Retinal pigment epithelial cell (primary cell): ENCODE measurements at places on chromosomes 11 and 22.

- DNase-seq: no peak
Observed at GRCh38 chr11:130078080-130078479, 8.4 kb downstream of the APLP2 start.

GRCh38 chr11:85810871-85811611 is at the start of gene SYTL2:
Gene SYTL2, minus strand, starts transcription at chr11:85811141. Its CDS starts 53,416 bp downstream, at chr11:85757725.
- DNase-seq: no peak

GRCh38 chr11:78921509-78921908 is 346.8 kb upstream of the NARS2 start:
- no peak for DNase-seq

GRCh38 chr11:118277312-118277711 is 13.2 kb upstream of the MPZL2 start:
- no peak for DNase-seq

DNA sequence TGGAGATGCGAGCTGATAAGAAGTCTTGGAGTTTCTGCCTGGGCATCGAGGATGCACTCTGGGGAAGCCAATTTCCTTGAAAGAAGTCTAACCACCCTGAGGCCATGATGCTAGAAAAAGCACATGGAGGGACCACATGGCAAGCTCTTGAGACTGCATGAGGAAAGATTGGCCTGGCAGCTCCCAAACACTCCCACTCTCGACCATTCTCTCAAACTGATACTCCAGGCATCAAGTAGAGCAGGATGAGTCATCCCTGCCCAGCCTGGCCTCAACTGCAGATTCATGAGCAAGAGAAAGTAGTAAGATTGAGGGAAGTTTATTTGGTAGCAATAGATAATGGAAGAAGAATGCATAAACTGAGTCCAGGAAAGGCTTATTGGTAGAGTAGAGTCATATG is 194.3 kb downstream of the KIF18A start:
- no peak for DNase-seq

- DNase-seq: no peak
Observed at GRCh38 chr22:37542959-37543358, 17.3 kb upstream of the CDC42EP1 start.

- DNase-seq: no peak
Observed at GRCh38 chr11:71946144-71946571, 17.3 kb downstream of the RNF121 start.

GRCh38 chr22:30747493-30747892 is 52.8 kb downstream of the OSBP2 start:
- DNase-seq: no peak

DNA sequence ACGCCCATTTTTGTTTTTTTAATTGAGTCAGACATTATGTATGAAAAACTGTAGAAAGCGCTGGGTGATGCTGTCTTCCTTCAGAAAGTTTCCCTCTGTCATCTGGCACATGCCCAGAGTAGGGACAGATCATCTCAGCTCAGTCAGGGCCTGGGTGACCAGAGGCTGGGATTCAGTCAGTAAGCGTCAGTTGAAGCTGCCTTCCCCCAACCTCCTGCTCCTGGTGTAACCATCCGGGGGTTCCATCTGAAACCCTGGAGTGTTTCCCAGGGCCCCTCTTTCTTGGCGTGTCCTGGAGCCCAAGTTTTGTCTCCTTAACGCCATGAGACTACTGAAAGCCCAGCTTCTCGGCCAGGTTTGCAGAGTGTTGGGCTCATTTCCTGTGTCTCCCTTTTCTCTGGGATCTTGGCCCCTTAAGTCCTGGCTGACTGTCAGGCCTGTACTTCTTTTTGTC is 10.7 kb downstream of the PPFIA1 start:
- DNase-seq: no peak

DNA sequence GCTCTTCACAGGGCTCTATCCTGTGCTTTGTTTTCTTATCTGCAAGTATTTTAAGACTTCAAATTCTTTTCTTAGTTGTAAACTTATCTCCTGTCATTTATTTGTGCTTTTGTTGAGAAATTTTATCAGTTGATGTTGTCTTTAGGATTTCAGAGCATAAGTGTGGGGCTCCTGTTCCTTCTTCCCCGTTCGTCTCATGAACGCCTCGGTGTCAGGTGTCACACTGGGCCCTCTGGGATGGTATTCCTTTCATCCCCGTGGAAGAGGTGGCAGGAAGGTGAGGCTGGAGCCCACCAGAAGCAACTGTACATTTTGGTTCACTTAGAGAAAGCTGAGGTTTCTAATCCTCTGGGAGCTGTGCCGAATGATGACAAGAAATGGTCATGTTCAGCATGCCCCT is 17.9 kb downstream of the NADSYN1 start:
- DNase-seq: no peak

GRCh38 chr11:34647131-34647530 is 26.2 kb downstream of the EHF start:
- DNase-seq: no peak

- DNase-seq: no peak
Observed at GRCh38 chr11:17405232-17406005, 17.0 kb upstream of the KCNJ11 start.

DNA sequence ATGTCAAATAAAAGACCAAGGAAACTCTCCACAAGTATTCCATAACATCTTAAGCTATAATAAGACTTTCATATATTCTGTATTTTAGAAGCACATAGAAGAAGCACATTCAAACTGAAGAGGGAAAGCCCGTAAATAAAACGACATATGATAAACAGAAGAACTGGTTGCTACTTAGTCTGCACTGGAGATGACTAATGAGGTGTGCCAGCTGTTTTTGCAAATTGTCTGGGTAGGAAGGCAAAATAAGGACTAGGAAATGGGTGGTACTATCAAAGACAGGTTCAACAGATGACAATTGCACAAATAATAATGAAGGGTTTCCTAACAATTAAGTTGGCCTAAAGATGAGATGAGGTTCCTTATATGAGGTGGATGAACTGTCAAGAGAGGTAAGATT is 593.2 kb upstream of the CCDC179 start:
- no peak for DNase-seq

- DNase-seq: no peak
Observed at GRCh38 chr22:22181341-22181850, 63.2 kb upstream of the VPREB1 start.

DNA sequence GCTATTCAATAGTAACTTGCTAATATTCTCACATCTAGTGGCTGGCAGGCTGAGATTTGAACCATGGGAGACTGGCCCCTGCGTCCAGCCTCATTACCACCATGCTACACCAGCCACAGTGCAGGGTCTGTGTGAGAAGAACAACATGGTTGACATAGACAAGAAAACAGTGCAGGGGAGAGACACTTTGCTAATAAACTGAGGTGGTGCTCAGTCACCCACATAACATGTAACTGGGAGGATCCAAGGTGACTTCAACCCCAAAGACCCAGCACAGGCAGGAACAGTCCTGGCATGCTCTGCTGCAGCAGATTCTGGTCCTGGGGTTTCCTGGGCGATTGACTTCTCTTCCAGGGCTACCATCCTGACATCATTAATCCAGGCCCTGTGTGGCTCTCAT is 143.1 kb downstream of the CSNK2A3 start:
- no peak for DNase-seq

- DNase-seq: no peak
Observed at GRCh38 chr22:17114898-17115235, 6.3 kb downstream of the TMEM121B start.

DNA sequence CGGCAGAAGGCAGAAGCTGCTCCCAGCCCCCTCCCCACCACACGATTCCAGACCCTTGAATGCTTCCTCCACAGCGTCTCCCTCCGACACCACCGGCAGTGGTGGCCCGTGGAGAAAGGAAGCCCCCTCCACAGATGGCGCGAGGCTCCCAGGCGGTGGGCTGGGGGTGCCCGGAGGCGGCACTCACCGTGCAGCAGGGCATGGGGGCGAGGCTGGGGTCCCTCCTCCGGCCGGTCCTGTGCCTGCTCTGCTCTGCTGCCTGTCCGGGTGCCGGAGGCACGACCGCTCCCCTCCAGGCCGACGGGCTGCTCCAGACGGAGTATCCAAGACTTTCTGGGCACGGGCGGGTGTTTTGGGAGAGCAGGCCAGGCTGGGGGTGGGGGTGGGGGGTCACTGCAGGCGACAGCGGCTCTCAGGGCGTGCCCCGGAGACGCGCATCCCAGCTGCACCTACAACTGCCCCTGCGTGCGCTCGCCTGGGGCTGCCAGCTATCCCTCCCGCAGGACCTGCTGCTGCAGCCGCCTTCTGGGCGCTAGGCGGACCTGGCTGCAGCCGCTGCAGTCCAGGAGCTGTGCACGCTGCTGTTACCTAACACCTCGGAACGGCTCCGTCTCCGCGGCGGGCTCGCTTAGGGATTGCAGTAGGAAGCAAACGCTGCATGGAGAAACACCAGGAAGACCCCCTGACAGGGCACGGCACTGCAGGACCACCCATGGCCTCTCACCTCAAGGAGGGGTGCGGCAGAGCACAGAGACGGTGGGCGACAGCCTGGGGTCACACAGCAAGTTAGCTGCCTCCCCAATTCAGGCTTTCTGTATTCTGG is 15.2 kb downstream of the MRGPRG start:
- DNase-seq: no peak

- DNase-seq: no peak
Observed at GRCh38 chr11:13405220-13405619, 57.8 kb downstream of the BTBD10 start.

GRCh38 chr22:24973872-24974271 is 21.4 kb downstream of the KIAA1671 start:
- DNase-seq: no peak

DNA sequence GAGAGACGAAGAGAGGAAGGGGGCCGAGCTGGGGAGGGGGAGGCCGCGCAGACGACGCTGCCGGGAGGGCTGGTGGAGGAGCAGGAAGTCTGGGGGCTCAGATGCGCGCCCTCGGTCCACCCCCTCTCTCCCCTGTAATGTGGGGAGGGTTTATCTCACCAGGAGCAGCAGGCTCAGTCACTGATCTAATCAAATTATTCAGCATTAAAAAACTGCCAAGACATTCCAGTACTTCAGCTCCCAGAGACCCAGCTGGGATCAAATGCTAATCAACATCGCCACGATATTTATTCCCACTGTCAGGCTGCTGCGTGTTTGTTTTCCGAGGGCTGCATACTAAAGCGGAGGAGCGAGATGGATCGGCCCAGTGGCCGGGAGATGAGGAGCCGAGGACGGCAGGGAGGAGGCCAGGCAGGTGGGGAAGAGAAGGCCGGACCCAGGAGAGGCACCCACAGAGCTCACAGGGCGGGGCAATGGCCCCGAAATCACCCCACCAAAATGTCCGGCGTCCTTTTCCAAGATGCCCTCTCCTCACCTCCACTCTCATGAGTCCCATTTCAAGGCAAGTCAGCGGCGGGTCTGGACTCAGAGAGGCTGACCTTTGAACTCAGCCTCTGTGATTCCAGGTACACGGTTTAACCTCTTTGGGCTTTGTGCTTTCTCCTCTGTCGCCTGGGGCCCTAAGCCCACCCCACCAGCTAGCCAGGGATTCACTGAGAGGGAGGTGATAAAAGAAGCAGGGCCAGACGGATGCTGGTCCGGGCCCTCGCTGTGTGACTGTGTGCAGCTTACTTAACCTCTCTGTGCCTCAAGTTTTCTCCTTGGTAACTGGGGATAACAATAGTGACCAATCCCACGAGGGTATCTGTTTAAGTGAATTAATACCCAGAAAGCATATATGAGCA is 502.1 kb downstream of the MN1 start:
- no peak for DNase-seq

DNA sequence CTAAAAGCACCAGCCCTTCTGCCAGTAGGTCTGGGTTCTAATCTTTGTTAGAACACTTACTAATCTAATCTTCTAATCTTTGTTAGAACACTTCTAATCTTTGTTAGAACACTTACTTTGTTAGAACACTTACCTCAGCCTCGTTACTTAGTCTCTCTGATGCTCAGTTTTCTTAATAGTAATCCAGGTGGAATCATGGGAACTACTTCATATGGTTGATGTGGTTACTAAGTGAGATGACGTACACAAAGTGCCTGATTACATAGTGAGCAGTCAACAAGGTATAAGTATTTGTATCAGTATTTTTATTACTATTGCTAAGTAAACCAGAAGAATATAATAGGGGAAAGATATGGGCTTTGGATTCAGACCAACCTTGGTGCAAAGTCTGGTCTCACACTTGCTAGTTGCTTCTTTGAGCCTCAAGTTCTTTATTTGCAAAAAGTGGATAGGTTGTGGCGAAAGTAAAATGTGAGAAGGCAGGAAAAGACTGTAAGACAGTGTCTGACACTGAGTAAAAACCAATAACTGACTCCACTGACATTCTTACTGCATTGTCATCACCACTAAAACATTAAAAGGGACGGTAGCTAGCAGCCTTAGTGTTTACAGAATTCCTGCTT is 83.7 kb downstream of the TRAF6 start:
- DNase-seq: no peak

GRCh38 chr11:65083134-65083833 is 556 bp downstream of the CDCA5 start:
- no peak for DNase-seq

GRCh38 chr11:127818625-127819024 is 768.7 kb downstream of the ETS1 start:
- no peak for DNase-seq

GRCh38 chr11:44621140-44621681 is 55.7 kb downstream of the CD82 start:
- DNase-seq: no peak

GRCh38 chr11:112822478-112823274 is 138.5 kb upstream of the NCAM1 start:
- peak; percentile 14 for DNase-seq

GRCh38 chr11:60875366-60876167 is 8.2 kb downstream of the ZP1 start:
- DNase-seq: no peak

- no peak for DNase-seq
Observed at GRCh38 chr11:117691218-117691514, 105.8 kb downstream of the DSCAML1 start.

GRCh38 chr22:43670513-43670912 is 141.6 kb downstream of the EFCAB6 start:
- no peak for DNase-seq

GRCh38 chr11:59463190-59463641 is 6.5 kb downstream of the OR4D6 start:
- DNase-seq: no peak

GRCh38 chr11:110317516-110317932 is 21.1 kb upstream of the RDX start:
- no peak for DNase-seq

GRCh38 chr11:81267246-81267645 is 1466.4 kb downstream of the FAM181B start:
- DNase-seq: no peak

GRCh38 chr11:103170865-103171264 is 61.6 kb downstream of the DYNC2H1 start:
- peak; percentile 11 for DNase-seq

GRCh38 chr11:75330291-75330690 is 21.2 kb downstream of the ARRB1 start:
- DNase-seq: no peak

- DNase-seq: no peak
Observed at GRCh38 chr11:1929621-1930461, 10.3 kb downstream of the TNNT3 start.
